ENCODE measurements at places on chromosomes 12 and 14.

- no peak for DNase-seq
Measured at GRCh38 chr14:77177702-77178101, 3.9 kb upstream of the TMEM63C start.

DNA sequence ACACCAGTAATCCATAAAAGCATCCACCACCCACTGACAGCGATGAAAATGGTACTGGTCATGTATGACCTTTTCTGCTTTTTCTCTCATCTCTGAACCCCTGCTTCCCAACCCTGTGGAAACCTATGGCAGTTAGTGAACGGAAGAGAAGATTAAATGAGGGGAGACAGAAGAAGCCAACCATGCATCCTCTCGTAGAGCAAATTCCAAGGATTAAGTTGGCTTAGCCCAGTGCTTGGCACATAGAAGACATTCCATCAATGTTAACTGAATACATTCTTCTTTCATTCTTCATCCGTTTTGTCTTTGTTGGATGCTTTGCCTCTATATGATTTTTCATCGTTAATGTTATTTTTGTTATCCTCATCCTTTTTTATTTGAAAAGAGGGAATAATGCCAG, 339.7 kb upstream of the FLRT2 start:
- DNase-seq = no peak

DNA sequence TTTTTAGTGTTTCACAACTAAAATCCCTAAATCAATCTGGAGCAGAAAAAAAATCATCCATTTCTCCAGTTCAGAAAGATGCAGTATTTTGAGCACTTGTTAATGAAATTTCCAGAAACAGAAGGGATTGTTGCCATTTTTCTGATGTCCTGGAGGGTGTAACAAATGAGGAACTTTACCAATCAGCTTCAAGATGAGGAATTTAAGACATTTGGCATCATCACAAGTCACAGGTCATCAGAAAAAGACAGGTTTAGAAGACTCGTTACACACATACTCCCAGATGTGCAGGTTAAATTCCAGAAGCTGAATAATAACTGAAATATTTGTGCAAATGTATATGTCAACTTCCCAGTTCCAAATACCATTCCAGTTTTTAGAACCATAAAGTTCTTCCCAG, 482 bp upstream of the PSMC1 start:
- DNase-seq = no peak

DNA sequence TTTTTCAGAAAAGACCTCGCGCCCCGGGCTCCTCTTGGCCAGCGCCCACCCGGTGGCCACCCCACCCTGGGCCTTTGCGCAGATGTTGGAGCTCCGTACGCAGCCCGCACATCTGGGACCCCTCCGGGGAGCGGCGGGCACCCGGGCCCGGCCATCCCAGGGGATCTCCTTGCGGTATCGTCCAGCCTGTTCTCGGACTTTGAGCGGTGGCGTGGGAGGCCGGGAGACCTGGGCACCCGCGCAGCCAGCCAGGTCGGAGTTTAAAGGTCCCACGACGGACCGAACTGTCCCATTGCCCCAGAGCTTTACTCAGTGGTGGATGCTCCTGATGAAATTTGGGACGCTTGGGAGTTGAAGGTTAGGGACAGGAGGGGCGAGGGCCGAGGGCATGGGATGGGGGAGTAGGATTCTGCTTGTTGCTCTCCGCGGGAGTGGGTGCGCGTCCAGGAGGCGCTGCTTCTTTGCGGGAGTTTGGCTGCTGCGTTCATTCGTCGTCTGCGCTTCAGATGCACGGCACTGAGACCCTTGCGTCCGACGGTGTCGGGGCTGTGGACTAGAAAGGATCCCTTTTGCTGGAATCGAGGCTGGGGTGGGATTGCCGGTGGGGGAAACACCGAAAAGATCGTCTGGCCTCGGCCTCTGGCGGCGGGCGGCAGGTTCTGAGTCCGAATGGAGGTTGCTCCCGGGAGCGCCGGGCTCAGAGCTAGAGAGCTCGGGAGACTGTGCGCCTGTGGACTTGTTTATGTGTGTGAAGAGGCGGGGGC, 1.4 kb downstream of the NTF3 start:
- DNase-seq = no peak

GRCh38 chr12:70290116-70290515, 46.9 kb downstream of the CNOT2 start:
- no peak for DNase-seq

- no peak for DNase-seq
Measured at GRCh38 chr12:90322006-90322405, 613.4 kb upstream of the ATP2B1 start.

GRCh38 chr12:64696080-64696741, 63.0 kb downstream of the GNS start:
- DNase-seq = no peak

DNA sequence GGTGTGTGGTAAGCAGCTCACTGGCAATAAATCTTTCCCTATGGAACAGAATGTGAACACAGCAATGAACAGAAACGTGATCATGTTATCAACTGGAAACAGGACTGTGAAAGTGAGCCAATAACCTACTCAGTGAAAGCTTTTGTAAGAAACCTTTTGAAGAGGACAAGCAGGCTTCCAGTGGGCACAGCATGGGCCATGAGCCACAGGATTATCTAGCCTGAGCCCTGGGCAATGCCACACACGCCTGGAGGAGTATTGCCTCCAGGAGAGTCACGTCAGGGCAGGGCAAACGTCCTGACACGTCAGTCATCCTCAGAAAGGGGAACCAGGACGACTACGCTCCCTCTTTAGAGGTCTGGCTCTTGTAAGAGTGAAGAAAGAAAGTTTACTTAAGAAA, 32.3 kb downstream of the NRDE2 start:
- no peak for DNase-seq

DNA sequence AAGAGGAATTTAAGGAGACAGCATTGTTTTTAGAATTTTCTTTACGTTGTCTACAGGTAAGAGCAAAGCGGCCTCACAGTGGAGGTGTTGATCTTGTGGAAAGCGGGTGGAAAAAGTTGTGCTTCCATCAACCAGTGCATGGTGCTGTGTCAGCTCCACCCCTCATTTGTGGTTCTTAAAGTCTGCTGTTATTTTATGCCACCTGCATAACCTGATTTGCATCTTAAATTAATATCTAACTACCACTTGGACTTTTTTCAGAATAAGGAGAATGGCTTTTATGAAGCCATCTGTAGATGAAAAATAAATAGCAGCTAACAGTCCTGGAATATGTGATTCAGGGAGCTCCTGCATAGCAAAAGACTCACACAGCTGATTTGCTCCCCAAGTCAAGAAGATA, 135.1 kb downstream of the SNAPC1 start:
- DNase-seq = no peak

- DNase-seq = no peak
Measured at GRCh38 chr14:45083617-45083975, 320 bp upstream of the PRPF39 start.

GRCh38 chr12:120693848-120694247, 6.9 kb downstream of the MLEC start:
- DNase-seq = no peak

DNA sequence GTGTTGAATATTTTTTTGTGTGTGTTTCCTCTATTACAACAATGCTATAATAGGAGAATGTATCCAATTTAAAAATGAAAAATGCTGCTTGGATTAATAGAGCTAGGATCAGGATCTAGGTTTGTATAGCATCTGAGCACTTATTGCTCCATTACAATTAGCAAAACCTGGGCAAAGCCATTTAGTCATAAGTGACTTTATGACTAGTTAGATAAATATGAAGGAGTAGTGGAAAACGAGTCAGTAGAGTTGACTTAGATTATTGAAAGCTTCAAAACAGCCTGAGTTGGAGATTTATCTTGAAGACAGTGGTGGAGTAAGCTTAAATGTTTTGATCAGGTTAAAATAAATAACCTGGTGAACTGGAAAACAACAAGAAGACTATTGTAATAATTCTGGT, 2.8 kb downstream of the MED21 start:
- no peak for DNase-seq

DNA sequence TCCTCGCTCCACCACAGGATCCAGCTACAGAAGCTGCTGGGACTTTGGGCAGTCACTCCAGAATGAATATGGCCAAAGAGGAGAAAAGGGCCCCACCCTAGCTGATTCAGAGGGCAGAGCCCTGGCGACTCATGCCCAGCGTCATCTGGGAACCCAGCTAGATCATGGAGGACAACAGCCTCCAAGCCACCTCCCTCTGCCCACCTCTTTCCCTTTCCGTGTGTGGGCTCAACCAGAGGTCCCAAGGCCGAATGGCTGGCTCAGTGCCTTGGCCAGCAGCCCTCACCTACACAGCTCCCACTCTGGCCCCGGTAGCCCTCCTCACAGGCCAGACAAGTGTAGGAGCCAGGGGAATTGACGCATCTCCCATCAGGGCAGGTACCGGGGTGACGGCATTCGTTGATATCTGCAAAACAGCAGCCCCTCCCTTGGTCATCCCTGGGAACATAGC, 17.4 kb downstream of the ISCA2 start:
- DNase-seq = no peak

DNA sequence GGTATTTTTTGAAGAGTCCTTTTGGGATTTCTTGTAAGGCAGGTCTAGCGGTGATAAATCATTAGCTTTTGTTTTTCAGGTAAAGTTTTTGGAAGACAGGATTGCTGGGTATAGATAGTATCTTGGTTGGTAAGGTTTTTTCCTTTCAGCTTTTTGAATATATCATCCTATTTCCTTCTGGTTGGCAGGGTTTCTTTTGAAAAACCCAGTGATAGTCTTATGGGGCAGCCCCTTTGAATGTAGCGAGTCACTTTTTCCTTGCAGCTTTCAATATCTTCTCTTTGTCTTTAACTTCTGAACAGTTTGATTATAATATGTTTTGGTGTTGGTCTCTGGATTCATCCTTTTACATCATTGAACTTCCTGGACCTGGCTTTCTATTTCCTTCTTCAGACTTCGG, 20.2 kb downstream of the TMX1 start:
- DNase-seq = no peak

- DNase-seq = no peak
Measured at GRCh38 chr14:60327447-60328331, 78.7 kb downstream of the PPM1A start.

- no peak for DNase-seq
Measured at GRCh38 chr14:87170179-87170578, 822.8 kb downstream of the GALC start.

DNA sequence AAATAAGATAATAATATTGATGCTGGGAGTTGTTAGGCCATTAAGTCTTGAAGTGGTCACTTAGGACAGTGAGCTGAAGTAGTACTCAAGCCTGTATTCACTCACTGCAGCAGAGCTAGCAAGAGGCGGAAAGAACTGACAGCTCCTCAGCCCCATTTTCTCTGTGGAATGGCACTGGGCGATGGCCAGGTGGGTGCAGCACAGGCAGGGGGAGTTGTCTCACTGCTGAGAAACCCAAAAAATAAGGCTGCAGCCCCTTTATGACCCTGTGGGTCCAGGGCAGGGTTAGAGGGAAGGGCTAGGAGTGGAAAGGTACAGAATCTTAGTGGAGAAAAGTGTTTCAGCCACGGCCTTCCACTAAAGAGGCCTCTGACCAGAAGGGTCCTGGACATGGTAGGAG, 35.5 kb downstream of the PDZRN4 start:
- DNase-seq = no peak

GRCh38 chr14:94394581-94395207, 6.3 kb upstream of the SERPINA1 start:
- no peak for DNase-seq

DNA sequence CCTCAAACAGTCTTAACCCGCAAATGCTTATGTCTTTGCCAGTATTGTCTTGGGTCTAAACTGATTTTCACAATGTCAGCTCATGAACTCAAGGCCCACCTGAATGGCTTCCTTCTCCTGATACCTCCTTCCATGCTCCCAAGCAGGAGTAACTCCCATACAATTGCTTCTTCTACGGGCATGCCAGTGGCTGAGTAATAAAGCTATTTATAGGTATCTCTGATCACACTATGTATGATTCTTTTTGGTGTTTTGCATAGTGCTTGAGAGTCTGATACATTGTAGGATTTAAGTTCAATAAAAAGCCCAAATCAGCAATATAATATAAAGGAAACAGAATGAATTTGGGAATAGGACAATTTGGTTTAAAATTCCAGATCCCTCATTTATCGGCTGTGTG, 235.0 kb upstream of the DCN start:
- DNase-seq = no peak

- DNase-seq = no peak
Measured at GRCh38 chr12:61939977-61940376, 320.2 kb upstream of the USP15 start.

DNA sequence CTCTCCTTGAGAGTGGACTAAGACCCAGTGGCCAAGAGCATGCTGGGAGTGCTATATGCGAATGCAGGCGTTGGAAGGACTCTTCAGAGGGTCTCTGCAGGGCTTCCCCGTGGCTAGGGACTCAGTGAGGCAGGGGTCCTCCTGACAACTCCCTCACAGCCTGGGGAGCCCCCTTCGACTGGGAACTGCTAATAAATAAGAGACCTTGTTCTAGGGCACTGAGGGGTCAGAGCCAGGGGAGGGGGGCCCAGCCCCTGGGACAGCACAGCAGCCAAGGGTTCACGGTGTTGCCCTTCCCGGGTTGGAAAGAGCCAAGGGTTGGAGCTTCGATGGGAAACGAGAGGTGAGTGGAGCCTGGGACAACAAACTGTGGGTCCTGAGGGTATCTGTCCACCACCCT, 6.0 kb upstream of the CPNE6 start:
- no peak for DNase-seq

- DNase-seq = no peak
Measured at GRCh38 chr14:31336646-31337045, 83.7 kb downstream of the HEATR5A start.

GRCh38 chr12:112987561-112987960, 9.2 kb downstream of the OAS2 start:
- DNase-seq = no peak

- DNase-seq = no peak
Measured at GRCh38 chr12:109518820-109519665, 41.6 kb downstream of the UBE3B start.

DNA sequence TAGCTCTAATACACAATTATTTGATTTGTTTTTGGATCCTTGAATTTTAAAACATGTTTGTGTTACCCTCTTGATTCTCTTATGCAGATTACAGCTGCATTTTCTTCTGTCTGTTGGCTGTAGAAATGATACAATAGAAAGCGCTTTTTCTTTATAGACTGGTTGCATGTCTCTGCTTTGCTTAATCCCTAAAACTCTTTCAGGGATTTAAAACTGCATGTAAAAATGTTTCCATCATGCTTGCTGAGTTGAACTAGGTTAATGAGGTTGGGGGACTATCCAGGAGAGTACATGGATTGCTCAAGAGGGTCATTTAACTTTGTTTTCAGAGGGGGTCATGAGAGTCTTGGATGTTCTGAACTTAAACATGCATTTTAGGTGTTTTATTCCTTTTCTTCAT, 166.4 kb upstream of the IFNG-AS1 start:
- no peak for DNase-seq

DNA sequence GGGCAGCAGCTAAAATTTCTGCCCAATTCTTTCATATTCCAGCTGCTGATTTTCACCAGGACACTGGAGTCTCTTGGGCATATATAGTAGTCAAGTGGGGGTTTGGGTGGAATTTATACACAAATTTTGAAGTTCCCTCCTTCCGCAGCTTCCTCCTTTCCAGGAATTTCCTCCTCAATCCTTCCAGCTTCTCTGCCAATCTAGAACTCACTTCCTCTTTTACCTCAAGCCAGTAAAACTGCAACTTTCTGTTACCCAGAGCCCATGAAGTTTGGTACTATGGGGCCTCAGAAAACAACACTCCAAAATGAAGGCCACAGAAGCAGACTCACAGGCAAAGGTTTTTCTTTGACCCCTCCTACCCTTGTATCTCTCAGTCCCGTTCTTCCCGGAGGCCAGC, 51.7 kb upstream of the G2E3 start:
- no peak for DNase-seq

- no peak for DNase-seq
Measured at GRCh38 chr12:114167431-114167830, 201.3 kb upstream of the RBM19 start.

GRCh38 chr12:122116707-122117535, 38.4 kb downstream of the MLXIP start:
- DNase-seq = no peak
